ENCODE measurements at places on chromosomes 16 and 17.

GRCh38 chr16:9658586-9658985, 523.6 kb downstream of the GRIN2A start:
- DNase-seq: no peak

- DNase-seq: no peak
These were observed 4.5 kb downstream of the ADAMTS18 start for GRCh38 chr16:77430360-77430759.

DNA sequence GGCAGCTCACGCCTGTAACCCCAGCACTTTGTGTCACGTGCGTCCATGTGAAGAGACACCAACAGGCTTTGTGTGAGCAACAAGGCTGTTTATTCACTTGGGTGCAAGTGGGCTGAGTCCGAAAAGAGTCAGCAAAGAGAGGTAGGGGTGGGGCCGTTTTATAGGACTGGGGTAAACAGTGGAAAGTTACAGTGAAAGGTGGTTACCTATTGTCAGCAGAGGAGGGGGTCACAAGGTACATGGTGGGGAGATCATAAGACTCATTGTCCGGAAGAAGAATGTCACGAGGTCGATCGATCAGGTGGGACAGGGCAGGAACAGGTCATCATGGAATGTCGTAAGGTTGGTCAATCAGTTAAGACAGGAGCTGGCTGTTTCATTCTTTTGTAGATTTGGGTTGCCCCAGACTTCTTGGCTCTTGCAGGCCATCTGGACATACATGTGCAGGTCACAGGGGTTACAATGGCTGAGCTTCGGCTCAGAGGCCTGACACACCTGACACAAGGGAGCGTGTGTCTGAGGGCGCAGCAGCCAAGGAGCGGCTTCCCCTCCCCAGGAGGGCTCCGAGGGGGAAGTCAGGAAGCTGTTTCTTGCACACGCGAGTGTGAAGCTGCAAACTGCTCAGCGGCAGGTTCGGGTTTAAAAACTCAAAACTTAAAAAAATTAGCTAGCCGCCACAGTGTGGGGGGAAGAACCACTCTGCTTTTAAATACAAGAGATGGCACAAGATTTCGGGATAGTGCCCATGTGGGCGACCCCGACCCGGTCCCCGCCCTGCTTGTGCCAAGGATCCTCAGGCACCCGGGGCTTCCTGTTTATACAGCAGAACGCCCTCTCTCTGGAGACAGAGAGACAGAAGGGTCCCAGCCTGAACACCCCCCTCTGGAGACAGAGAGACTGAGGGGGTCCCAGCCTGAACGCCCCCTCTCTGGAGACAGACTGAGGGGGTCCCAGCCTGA, 12.4 kb upstream of the TEX19 start:
- DNase-seq: no peak

DNA sequence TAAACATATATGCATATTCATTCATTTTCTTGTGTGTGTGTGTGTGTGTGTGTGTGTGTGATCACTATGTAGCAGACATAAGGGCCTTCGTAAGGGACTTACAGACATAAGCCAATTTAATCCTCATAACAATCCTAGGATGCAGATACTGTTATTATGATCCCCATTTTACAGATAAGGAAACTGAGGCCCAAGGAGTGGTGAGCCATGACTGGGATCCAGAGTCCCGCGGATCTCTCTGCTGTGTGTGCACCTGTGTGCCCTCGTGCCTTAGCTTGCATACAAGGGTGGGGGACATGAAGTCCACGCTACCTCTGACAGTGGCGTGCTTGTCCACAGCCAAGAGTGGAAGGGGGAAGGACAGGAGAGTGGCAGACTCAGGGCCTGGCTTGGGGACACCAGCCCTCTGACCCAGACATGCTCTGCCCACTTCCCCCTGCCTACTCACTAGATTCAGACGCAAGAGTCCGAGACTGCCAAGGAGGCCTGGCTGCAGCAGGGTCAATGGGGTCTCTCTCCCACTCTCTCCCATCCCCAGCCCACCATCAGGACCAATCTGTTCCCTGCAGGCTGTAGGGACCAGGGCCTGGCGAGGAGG, 9.8 kb upstream of the SMTNL2 start:
- DNase-seq: no peak

- DNase-seq: no peak
These were observed 158 bp downstream of the ALYREF start for GRCh38 chr17:81891303-81891552.

GRCh38 chr17:19646788-19647696, 1.5 kb upstream of the ALDH3A2 start:
- no peak for DNase-seq

GRCh38 chr17:81470944-81471817, 41.4 kb downstream of the ACTG1 start:
- DNase-seq: no peak

DNA sequence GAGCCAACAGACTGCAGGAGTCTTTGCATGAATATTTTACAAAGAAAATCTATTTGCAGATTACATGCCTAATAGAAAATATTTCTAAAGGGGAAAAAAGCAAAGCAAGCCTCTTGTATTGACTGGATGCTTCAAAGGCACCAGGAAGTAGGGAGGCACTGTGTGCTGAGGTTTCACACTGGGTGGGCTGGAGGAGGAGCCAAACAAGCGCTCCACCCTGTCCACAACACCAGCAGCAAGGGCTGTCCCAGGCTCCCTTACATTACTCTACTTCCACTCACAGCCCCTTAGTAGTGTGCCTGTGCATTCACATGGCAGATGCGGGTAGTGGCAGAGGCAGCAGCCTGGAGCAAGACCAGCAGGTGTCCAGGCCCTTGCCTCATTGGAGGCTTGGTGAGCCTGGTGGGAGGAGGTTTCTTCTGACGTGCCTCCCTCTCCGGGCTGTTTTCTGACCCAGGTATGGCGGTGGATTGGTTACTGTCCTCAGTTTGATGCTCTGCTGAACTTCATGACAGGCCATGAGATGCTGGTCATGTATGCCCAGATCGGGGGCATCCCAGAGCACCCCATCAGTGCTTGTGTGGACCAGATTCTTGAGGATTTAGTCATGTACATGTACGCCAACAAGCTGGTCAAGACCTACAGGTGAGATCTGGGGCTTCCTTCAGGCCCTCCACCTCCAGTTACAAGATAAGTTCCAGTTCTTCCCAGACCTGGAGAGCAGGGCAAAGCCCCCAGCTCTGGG, 7.0 kb upstream of the CCNF start:
- DNase-seq: no peak

- DNase-seq: no peak
These were observed 10.9 kb downstream of the CLUH start for GRCh38 chr17:2700491-2701141.

GRCh38 chr16:28932339-28933141, 769 bp downstream of the CD19 start:
- DNase-seq: no peak

GRCh38 chr17:41394254-41394996, 3.0 kb downstream of the KRT31 start:
- no peak for DNase-seq

- no peak for DNase-seq
These were observed 119.3 kb downstream of the CLEC16A start for GRCh38 chr16:11063448-11064201.

GRCh38 chr17:9108146-9108545, 86.8 kb downstream of the NTN1 start:
- no peak for DNase-seq

- DNase-seq: peak; percentile 58
These were observed 91.4 kb downstream of the C16orf78 start for GRCh38 chr16:49464877-49465504.

GRCh38 chr16:87344931-87345631, 27.9 kb upstream of the C16orf95 start:
- DNase-seq: peak; percentile 67

DNA sequence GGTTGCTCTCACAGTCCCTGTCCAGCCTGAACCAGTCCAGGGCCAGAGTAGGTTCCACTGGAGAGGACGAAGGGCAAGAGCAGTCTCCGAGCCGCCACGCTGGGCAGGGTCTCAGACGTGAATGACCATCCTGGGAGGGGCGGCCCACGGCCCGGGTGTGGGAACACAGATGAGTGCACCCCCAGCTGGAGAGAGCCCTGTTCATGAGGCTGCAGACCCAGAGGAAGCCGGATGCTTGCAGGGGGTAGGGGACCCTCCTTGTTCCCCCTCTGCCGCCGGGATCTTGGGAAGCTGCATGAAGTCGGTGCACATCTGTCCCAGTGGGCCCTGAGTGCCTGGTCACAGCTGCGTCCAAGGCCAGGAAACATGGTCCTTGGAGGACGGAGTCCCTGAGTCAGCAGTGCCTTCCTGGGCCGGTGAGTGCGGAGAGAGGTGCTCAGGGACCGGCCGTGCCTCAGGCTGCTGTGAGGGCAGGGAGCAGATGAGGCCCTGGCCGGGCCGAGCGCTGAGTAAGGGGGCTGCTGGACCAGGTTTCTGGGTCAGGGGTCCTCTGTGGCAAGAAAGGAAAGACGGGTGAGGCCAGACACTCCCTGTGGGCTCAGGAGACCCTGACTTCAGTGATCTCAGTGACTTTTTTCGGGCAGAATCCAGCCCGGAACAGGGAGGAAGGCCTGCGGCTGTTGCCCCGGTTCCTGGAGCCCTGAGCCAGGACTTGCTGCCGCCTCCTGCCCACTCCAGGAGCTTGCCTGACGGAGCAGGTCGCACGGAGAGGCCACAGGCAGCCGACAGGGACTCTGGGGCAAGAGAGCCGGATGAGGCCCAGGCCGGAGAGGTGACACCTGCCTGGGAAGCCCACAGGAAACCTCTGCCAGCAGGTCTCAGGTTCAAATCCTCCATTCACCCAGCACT, 45.8 kb downstream of the ACTG1 start:
- no peak for DNase-seq

- no peak for DNase-seq
These were observed 514.9 kb upstream of the GOT2 start for GRCh38 chr16:59249011-59249410.

Measured in activated CD8-positive, alpha-beta memory T cell treated with anti-CD3 and anti-CD28 coated beads for 24 hours (primary cell).